ENCODE measurements at places on chromosomes 5 and 9.

DNA sequence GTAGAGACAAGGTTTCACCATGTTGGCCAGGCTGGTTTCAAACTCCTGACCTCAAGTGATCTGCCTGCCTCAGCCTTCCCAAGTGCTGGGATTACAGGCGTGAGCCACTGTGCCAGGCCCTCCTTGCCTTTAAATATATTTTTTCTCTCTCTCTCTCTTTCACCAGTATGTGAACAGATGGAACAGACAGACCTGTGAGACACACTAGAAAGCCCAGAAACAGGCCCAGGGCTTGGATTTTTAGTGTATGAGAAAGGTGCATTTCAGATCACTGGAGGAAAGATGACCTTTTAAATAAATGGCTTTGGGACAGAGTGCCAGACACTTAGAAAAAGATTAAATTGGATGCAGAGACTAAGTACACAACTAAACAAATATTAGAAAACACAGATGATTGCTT is 3.1 kb downstream of the RASGEF1C start:
- no peak for DNase-seq

GRCh38 chr9:98875536-98875935 is 68.1 kb downstream of the GALNT12 start:
- DNase-seq: no peak

GRCh38 chr5:180792965-180793287 is 9.7 kb downstream of the MGAT1 start:
- DNase-seq: no peak

- no peak for DNase-seq
These were observed 43.5 kb downstream of the LPAR1 start for GRCh38 chr9:110994771-110995241.

DNA sequence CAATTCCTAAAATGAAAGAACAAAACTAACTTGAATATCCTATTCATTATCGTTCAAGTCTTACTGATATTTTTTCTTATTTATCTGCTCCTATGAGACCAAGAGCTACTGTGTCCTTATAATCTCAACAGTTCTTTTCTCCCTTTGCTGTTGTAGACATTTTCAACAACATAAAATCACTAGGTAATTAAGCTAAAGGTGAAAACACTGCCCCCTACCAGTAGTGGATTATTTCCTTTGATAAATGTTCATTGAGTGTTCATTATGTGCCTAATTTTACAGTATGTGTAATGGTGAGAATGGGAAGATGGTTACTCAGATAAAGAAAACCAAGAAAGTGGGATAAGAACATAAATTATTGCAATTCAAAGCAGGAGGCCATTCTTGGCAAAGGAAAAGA is 41.4 kb upstream of the PAPPA start:
- no peak for DNase-seq

GRCh38 chr5:137989419-137989818 is 43.5 kb downstream of the FAM13B start:
- DNase-seq: no peak

All from activated naive CD4-positive, alpha-beta T cell (primary cell).